ENCODE measurements at places on chromosomes 2 and 18.

DNA sequence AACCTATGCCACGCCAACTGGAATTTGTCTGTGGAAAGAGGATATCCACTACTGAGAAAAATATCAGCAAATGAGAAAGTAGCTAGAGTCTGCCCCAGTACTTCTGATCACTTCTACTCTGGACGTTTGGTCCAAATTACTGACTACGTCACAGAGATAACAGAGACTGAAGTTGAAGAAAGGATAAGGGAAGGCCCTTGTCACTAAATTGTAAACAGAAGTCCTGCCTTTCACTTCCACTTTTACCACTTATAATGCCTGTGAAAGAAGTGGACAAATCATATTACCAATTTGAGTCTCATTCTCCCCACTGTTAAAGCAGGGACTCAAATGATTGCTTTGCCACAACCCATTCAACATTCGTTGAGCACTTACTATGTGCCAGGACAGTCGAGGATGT lies 173.9 kb upstream of the ERBB4 start:
- DNase-seq = no peak

DNA sequence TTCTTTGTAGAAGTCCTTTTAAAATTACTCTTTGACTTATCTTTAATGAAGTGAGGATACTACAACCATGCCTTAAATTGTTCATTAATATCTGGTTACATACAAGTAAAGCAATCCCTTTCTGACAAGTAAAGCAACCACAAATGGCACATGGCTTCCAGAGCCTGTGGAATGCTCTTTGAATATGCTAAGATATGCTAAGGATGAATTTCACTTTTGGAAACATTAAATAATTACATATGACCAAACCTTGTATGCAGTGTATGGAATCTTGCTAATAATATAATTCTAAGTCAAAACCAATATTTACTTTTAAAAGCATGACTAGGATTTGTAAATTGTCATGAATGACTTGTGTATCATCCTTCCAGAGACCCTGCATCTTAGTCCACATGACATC lies 1711.2 kb upstream of the CELF4 start:
- DNase-seq = no peak

DNA sequence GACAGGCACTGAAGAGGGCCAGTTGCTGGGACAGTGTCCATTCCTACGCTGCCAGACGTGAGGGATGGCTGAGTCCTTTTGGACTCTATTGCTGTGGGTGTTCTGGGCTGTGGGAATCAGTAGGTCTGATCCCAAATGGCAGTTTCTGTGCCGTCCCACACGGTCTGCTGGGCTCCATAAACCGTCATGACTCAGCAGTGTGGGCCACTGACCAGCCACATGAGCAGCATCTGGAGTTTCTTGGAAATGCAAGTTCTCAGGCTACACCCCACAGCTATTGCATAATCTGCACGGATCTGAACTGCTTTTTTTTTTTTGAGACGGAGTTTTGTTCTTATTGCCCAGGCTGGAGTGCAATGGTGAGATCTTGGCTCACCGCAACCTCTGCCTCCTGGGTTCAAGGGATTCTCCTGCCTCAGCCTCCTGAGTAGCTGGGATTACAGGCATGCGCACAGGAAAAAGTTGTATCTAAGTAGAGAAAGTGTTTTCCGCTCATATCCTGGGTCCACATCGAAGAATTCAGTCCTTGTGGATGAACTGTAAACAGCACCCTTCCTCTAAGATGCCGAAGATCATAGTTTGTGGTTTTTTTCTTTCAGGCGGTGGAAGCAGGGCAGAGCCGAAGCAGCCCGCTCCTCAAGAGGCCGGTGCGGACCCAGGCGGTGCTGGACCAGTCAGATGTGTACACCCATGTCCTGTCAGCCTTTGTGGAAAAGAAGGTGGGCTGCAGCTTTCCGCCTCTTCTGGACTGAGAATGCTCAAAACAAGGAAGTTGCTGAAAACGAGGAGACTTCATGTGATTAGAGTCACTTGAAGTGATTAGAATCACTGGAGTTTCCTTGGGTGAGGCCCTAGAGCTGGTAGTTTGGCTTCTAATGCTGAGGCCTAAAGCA lies 25.5 kb downstream of the RMC1 start:
- no peak for DNase-seq

DNA sequence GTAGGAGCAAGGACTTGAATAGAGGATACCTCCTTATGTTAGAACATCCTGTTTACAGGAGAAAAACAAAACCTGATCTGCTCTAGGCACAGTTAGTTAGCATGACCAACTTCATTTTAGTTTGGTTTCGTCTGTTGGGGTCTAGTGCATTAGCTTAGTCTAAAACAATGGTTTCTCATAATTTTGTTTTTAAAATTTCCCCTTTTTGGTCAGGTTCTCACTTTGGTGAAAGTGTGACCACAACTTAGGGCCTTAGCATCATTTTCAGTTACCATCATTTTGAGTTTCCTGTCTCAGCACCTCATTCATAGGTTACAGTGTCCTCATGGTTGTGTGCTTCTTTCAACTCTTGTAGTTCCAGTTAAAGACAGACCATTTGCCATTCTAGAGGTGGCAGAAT lies 1277.0 kb upstream of the SLC39A10 start:
- no peak for DNase-seq

GRCh38 chr2:216151313-216152025 lies 42.3 kb downstream of the XRCC5 start:
- no peak for DNase-seq

- DNase-seq = no peak
Measured at GRCh38 chr2:5482929-5483331, 209.3 kb upstream of the SOX11 start.

DNA sequence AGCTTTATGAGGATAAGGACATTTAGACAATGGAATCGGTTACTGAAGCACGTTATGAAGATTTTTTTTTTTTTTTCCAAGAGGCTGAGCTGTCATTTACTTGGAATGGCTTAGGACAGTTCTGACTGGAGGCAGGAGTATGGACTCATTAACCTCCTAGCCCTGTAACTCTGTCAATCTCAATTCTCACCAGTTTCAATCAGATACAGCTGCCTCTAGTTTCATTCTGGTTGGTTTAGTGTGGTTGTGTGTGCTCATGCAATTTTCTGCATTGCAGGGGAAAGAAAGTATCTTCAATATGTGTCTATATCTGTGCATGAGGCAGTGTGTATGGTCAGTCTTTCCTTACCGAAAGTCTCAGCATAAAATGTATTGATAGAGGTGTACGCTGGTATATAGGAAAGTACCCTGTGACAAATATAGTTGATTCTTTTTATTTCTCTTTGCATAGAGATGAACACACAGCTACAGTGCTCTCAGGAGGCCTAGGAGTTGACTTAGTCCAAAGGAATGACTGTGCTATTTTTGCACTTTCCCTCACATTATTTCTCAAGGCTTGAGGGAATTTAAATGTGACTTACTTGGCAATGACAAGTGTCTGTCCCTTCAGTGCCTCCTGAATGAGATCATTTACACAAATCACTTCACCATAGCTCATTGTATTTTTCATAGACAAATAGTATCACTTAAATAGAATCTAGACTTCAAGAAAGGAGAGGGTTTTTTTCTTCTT lies 50.5 kb upstream of the GRB14 start:
- DNase-seq = no peak

DNA sequence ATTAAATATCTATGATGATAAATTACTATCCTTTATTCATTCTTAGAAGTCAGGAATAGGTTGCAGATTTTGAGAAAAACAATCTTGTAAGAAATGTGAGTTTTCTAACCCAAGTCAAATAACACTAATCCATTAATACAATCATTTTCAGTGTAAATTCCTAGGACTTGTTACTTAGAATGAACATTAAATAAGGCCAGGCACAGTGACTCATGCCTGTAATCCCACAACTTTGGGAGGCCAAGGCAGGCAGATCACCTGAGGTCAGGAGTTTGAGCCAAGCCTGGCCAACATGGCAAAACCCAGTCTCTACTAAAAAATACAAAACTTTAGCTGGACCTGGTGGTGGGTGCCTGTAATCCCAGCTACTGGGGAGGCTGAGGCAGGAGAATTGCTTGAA lies 45.8 kb upstream of the CDKL4 start:
- no peak for DNase-seq

Measured in effector memory CD4-positive, alpha-beta T cell (primary cell).